ENCODE measurements at places on chromosomes 6 and 20.
A peak's percentile ranks its signal among the peaks of the same experiment; 100 is the strongest.

DNA sequence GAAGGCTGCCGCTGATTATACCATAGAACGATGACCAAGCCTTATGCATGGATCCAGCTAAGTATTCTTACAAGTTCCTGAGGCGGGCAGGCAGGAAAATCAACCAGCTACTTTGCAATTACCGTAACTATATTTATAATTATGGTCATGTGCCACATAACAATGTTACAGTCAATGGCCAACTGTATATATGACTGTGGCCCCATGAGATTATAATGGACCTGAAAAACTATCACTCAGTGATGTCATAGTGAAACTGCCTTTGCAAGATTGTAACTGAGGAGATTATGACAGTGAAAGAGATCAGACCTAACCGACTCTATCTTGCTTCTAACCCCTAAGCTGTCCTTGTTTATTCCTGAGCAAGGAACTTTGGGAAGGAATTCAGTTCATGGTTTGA is 33.1 kb upstream of the FAM135A start:
- no peak for DNase-seq

DNA sequence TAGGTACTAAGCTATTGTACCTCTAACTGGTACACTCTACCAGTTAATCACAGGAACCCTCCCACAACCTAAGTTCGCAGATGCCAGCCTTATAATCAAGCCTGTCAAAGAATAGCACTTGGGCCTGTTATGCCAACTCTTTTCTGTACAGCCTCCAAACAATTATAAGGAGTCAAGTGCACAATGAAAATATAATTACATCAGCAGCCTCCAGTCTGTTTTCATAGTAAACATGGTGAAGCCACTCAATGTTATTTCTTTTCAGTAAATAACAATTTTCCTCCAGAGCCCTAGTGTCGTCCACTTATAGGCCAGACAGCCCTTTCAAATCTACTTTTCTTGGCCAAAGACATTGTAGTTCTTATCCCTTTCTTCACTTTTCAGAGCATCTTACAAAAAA is 82.7 kb upstream of the CARMIL1 start:
- DNase-seq: no peak

GRCh38 chr6:133456944-133457343 is 215.8 kb downstream of the EYA4 start:
- no peak for DNase-seq

GRCh38 chr20:51042657-51043247 is 19.8 kb upstream of the KCNG1 start:
- no peak for DNase-seq

GRCh38 chr20:12941025-12941424 is 67.7 kb upstream of the SPTLC3 start:
- DNase-seq: no peak

DNA sequence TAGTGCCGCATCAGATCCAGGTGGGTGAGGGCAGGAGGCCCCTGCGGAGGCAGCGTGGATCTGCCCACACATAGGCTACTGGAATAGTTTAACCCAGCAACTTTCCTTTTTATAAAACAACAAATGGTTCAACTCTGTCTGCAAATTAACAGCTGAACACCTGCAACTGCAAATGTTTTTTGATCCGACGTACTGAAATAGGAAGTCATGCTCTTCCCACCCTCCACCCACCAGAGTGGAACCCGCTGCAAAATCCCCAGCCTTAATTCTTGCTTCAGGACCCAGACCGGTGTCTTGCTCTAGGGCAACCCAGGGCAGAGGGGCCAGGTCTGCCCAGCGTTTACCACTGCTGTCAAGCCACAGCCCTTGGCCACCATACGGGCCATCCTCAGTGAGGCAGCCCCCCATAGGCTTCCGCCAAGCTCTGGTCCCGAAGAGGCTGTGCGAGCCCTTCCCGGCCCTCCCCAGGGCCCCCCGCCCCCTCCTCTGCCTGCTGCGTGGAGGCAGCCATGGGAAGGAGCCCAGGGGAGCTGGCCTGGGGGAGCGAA is 334.3 kb downstream of the ZFAND3 start:
- no peak for DNase-seq

DNA sequence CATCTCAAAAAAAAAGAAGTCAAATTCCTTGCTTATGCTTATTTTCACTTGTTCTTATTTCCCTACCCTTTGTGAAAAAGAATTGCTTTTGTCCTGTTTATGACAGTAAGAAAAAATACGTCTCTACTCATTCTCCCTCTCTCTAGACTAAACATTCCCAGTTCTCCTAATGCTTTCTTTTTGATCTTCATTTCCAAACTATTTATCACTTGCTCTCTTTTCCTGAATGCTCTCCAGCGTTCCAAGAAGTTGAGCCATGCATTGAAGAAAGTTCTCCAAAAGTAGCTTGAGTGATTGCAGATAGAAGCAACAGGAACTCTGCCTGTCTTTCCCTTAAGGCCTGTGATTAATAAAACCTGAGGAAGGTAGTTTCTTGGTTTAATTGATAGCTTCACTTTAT is 53.1 kb upstream of the TMEM170B start:
- no peak for DNase-seq

DNA sequence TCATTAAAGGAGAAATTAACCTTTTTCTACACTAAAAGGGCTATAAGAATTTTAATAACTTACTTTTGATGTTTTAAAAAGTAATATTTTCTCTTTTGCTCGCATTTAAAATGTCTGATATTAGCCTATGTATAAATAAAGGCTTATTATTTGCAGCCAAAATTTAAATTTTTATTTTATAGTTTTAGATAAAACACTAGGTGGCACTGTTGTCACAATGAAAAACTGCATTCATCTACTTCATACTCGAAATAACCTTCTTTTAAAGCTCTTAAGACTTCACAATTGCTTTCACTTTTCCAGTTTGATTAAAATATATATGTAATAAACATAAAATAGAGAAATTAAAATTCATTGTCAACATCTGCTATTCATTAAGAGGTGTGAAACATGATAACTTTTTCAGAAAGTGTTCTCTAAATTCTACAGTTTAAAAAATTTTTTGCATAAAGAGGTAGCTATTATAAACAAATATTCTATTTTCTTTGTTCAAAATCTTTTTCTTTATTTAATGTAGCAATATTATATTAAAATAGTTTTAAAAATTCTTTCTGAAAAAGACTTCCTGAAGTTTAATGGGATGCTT is 78.8 kb upstream of the DEFB112 start:
- DNase-seq: no peak

GRCh38 chr6:51411496-51412125 is 592.9 kb downstream of the TFAP2B start:
- no peak for DNase-seq

DNA sequence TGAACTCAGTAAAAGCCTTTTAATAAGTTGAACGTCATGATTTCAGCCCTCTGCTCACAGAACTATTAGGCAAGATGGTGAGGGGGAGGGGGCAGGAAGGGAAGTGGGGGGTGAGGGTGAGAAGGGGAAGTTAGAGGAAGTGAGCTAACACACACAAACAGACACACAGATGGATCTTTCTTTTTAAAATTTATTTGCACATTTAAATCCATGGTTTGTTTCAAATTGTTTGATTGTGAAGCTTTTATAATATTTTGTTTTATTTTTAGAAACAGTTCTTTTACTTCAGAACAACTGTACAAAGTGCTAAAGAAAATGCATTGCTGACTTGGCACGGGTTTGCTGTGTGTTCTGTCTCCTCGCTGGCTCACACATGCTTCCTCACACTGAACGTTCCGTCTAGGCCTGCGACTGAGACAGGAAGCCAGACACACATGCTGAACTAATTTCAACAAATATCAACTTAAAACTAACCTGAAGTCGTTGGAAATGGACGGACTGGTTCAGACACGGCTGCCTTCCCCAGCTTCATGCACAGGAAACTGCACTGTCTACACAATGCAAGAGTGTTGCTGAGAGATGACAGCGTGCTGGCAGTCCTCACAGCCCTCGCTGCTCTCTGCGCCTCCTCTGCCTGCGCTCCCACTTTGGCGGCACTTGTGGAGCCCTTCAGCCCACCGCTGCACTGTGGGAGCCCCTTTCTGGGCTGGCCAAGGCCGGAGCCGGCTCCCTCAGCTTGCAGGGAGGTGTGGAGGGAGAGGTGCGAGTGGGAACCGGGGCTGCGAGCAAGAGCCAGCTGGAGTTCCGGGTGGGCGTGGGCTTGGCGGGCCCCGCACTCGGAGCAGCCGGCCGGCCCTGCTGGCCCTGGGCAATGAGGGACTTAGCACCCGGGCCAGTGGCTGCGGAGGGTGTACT is 8.1 kb upstream of the ZBP1 start:
- DNase-seq: no peak

GRCh38 chr6:109690373-109690736 is 647 bp downstream of the AK9 start:
- DNase-seq: peak; percentile 17

DNA sequence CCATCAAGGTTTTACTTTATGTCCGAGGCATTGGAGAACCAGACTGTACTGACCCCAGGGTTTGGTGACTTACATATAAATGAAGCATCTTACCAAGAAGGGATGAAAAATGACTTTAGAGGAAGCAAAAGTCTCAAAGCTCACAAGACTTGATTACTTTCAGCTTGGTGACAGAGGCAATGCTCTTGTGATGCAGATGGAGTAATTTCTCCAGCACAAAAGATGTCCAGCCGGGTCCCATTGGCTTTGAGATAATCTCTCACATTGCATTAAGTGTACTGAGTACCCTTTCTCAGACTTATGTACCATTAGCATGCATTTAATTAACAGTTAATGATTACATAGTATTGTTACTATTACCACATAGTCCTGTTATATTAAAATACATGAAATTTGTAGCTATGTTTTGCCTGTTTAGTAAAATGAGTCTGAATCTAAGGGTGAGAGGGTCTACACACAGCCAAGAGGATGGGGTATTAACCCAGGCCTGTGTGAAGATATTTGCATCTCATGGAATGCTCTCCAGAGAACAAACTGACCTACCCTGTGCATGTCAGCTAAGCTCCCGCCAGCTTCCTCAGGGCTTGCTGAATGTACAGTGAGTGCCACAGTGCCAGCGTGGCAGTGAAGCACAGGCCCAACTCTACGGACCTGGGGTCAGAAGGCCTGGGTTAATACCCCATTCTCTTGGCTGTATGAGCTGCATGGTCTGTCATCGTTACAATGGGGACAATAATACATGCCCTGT is 5.6 kb downstream of the HTR1E start:
- no peak for DNase-seq

DNA sequence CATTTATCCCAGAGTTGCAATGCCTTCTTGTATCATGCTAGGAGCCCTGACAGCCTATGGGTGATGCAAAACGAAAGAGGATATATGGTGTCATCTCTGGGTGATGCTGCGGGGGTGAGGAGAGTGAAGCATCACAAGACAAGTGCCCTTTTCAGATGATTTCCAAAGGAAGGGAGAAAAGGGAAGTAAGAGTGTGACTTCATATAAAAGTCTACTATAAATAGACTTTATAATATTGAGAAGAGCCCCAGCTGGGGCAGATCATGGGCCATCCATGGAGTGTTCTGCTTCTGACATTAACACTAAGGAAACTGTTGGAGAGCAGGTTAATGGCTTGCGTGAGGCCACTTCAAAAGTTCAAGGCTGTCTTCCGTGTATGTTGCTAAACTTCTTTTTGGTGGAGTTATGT is 4.4 kb downstream of the CD83 start:
- DNase-seq: no peak

- DNase-seq: no peak
Measured at GRCh38 chr6:43475516-43475915, 1.9 kb upstream of the TJAP1 start.

GRCh38 chr6:159470397-159470796 is 222.6 kb downstream of the SOD2 start:
- no peak for DNase-seq

DNA sequence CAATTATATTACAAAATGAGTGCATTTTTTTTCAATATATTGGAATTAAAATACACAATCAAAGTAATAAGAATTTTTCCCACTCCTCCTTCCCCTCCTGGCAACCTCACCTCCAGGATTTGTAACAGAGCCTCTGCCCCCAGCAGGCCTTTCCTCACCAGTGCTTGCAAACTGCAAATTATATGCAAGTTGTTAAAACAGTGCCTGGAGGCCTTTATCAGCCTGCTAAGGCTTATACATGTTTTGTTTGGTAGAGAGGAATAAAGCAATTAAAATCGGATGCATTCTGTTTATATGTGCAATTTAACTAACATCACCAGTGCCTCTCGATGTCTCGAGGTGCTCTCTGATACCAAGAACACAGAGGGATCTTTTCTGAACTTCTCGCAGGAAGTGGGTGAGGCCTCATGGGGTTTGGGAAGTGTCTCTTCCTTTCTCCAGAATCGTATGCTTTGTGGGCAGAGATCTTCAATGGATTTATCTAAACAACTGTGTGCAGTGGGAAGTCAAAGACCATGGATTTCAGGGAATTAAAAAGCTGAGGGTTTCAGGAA is 186.8 kb downstream of the CDH26 start:
- no peak for DNase-seq

GRCh38 chr6:125066964-125067363 is 86.6 kb upstream of the TPD52L1 start:
- peak; percentile 35 for DNase-seq

DNA sequence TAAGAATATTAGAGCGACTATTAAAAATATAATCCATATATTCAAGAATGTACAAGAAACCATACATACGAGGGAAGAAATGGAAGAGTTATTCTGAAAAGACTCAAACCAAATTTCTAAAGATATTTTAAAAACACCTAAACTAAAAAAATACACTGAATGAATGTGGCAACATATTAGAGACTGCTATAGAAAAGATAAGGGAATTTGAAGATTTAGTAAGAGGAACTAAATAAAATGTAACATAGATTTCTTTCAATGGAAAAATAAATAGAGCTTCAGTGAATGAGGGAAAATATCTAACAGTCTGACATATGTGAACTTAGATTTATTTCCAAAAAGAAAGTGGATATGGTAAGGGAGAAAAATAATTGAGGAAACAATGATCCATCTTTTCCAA is 194.9 kb upstream of the STXBP5 start:
- DNase-seq: no peak

DNA sequence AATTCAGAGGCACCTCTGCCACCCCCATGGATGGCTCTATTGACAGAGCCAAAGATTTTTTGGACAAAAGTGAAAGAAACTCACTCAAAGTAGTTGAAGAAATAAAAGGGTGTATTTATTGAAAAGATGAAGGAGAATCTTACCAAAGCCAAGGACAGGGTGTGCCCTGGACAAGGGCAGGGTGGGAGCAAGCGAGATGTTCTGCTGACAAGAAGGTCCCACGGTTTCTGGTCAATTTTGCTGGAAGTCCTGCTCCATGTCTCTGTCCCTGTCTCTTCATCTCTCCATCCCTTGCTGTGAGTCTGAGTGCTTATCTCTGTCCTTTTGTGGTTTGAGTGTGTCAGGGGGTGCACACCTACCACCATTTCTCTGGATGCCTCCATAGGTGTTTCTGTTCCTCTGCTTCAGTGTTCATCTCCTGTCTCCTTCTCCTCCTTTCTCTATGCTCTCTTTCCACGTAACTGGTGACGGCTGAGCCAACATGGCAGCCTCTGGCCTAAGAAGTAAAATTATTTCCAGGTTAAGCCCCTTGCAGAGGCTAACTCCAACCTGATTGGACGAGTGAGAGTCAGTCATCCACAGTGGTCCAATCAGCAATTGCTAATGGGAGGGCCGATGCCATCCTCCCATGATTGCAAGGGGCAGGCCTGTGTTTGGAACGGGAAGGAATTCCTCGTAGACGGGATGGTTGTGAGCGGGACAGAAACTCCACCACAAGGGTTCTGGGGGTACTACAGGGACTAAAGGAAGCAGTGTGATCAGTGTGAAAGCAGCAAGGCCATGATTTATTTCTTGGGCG is 502.1 kb upstream of the CDH4 start:
- no peak for DNase-seq
